ENCODE measurements at places on chromosomes 2 and 18. TPM values are rescaled to one million over a fixed set of nuclear protein-coding genes. Genes with fewer than 3 reads are reported as not detected.

GRCh38 chr2:143397884-143398614 lies 268.8 kb downstream of the ARHGAP15 start:
- no peak for DNase-seq

DNA sequence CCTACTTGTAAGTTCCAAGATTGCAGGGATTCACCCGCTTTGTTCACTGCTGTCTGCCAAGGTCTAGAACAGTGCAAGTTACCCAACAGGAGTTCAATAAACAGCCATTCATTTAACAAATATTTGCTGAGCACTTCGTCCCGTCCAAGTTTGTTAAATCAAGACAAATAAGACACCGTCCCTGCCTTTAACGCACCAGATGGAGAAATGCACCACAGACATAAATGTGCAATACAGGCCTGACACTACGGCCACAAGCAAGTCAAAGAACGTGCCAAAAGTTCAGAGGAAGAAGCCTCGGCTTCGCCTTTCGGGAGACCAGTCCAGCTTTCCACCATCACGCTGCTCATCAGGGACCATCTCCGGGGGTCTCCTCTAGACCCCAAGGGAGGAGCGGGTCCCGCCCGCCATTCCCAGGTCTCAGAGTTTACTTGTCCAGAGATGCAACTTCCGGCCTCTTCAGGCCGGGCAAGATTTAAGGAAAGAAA lies 429 bp downstream of the C2orf76 start:
- no peak for DNase-seq

DNA sequence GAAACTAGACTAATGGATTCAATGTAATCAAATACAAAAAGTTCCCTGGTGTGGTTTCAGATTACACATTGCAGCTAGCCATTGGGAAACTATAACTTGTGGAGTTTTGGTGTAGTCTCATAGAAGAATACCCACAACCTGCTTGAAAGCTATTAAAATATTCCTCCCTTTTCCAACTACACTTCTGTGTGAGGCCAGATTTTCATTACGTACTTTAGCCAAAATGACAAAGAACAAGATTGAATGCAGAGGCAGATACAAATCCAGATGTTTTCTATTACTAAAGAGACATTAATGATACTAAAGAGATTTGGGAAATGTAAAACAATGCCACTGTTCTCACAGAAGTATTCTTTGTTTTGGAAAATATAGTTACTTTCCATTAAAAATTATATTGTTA lies 128.7 kb upstream of the SLC35G4 start:
- DNase-seq, result no peak

The OR6B2 gene
- total RNA-seq, result not detected

DNA sequence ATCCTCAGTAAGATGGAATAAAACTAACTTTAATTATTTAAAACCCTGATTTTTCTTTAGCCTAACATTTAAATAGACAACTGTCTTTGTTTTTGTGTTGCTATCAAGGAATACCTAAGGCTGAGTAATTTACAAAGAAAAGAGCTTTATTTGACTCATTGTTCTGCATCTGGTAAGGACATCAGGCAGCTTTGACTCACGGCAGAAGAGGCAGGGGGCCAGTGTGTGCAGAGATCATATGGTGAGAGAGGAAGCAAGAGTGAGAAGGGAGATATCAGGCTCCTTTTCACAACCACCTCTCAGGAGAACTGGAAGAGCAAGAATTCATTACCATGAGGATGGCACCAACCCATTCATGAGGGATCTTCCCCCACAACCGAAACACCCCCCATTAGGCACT lies 64.6 kb upstream of the TFPI start:
- no peak for DNase-seq

The UBXN4 gene
- 134 TPM for total RNA-seq

- DNase-seq, result no peak
Measured at GRCh38 chr2:29193111-29193510, 77.9 kb downstream of the CLIP4 start.

DNA sequence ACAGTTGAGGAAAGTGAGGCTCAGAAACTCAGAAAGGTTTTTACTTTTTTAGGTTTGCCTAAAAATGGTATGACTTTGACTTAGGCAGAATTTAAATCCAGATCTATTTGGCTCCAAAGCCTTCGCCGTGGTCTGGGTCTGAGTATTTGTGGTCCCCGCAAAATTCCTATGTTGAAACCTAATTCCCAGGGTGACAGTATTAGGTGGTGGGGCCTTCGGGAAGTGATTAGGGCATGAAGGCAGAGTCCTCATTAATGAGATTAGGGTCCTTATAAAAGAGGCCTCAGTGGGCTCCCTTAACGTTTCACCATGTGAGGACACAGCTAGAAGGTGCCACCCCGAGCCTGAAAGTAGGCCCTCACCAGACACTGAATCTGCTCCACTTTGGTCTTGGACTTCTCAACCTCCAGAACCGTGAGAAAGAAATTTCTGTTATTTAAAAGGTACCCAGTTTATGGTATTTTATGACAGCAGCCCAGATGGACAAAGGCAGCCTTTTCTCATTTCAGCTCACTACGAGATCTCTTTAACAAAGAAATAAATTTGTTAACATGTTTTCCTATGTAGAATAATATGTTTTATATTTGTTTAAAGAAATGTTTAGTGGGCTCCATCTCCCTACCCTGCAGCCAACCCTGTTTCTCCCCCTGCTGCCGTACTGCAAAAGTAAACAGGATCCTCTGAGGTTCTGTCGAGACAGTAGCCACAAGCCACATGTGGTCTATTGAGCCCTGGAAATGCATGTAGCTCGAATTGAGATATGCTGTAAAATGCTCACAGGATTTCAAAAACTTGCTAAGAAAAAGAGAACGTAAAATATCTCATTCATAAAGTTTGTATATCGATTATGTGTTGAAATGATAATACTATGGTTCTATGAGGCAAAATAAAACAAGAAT lies 80.6 kb downstream of the MOGAT1 start:
- DNase-seq, result no peak

GRCh38 chr2:106044021-106044420 lies 150.1 kb downstream of the UXS1 start:
- DNase-seq, result no peak

DNA sequence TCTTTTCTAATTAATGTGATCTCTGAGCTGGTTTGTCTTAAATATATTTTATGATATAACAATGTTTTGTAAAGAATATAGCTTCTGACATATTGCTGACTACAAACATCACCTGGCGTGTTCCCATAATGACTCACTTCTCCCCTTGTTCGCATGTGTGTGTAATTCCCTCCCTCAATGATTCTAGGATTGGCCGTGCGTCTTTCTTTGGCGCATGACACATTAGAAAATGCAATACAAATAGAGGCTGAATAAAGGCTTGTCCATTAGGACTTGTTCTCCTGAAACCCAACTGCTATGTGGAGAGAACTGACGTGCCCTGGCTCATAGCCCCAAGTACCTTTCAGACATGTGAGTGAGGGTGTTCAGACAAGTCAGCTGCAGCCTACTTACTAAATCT lies 159.7 kb upstream of the CDH20 start:
- no peak for DNase-seq

- DNase-seq, result peak; percentile 39
Measured at GRCh38 chr2:177753682-177754491, 318.7 kb downstream of the PDE11A start.

The CCDC141 gene
- total RNA-seq, result 0.51 TPM

DNA sequence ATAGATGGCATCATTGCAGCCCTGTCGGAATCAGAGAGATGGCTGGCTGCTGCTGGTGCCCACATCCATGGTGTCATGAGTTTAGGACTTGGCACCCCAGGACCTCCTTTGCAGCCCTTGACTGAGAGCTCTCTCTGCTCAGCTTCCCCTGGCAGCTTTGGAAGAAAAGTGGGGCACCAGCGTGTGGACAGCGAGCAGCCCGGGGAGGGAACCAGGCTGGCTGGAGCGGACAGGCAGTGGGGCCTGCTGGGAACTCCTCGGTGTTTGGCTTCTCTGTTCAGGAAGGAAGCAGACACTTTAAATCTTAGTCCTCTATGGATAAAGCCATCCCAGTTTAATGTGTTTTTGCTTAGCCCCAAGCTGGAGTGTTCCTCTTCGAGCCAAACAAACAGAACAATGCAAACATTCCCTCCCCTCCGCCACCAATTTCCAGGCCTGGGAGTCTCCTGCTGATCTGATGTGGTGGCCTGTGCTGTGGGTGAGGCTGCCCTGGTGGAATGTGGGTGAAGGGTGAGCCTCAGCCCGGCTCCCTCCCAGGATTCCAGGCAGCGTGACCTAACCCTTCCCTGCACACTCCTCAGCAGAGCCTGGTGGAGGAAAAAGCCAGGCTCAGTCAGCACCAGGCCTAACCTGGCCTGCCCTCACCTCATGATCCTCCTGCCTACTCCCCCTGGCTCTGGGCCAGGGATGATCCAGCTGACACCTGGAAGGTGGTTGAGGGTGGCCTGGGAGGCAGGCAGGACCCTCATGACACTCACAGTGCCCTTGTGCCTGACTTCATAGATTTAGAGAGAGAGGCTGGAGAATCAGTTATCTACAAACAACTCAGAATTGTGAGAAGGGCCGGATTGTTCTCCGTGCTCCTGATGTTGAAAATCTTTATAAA lies 21.6 kb upstream of the ITGB6 start:
- DNase-seq, result no peak

The TLX2 gene
- 21.2 TPM for total RNA-seq

GRCh38 chr2:38492042-38492615 lies 110.6 kb downstream of the HNRNPLL start:
- DNase-seq, result no peak

DNA sequence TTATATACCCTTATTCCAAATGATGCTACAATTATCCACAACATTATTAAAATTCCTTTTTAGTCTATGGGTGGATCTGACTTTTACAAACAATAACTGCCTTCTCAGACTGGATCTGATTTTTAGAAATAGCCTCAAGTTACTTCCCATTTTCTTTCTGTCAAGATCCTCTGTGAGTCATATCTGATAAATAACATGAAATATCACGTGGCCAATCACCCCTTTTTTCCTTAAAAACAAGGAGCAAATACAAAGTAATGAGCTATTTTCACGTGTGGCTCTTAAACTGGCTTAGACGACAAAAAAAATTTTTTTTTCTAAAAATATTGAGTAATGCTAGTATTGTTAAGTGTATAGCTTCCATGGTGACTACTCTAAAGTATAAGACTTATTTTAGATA lies 6.7 kb downstream of the PELI1 start:
- no peak for DNase-seq

The KIF5C gene
- 673 TPM for total RNA-seq

DNA sequence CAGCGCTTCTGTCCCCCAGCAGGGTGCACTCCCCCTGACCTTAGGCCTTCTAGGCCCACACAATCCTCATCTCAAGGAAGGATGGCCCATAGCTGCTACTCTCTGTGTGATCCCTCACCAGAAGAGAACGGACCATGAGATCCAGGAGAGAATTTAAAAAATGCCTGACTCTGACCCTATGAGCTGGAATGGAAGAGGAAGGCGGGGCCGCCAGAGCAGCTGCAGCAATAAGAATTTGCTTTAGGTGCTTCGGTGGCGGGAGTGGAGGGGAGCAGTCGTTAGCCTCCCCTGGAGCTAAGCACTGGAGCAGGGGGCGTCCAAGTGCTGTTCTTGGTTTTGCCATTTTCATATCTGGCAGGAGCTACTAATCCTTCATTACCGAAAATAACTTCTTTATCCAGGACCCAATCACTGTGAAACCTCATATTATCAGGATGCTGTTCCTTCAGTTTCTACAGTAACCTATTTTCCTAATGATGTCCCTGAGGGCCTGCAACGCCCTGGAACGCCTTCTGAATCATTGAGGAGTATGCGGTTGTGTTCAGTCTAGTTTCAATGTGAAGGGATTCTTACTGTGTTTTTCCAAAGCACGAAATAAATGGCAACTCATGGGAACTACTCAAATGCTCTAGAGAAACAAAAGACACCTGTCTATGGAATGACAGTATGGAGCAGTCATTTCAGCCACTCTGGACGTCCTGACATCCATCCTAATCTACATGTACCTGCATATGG lies 105.1 kb upstream of the SIX2 start:
- no peak for DNase-seq

- DNase-seq, result no peak
Measured at GRCh38 chr2:241137276-241138190, 11.7 kb downstream of the PASK start.

The STAMBP gene
- 48.9 TPM for total RNA-seq

DNA sequence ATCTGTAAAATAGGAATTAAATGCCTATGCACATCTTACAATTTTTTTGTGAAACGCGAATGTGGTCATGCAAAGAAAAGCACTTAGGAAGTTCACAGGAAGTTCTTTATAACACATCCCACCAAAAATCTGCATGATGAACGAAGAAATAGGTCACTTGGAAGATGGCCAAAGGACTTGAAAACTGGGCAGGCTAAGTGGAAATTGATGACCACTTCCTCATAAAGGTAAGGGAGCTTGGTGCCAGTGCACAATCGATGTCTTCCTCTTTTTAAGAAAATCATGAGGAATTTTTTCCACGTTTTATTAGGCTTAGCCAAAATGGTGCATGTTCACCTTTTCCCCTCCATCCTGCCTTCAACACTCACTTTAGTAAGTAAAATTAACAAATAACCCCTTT lies 8.2 kb upstream of the NT5C1B start:
- no peak for DNase-seq

The TTN gene
- 0.34 TPM for total RNA-seq

DNA sequence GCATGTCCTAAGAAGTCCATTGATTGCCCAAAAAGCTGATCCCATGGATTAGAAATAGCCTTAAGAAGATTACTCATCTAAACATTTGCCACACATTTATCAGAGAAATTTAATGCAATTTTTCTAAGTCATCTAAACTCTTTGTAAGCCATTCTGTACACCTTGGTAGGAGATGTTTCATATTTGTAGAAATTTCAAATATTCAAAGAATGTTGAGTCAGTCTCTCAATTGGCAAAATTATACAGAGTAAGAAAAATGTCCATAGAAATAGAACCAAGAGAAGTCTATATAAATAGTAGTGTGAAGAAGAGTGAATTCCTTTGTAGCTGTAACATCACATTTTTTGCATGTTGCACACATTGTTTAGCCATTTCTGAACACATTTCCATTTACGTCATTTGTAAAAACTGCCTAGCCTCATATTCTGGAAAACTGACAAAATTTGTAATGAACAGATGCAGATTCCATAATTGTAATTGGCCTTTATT lies 128.6 kb downstream of the MSTN start:
- DNase-seq, result no peak

DNA sequence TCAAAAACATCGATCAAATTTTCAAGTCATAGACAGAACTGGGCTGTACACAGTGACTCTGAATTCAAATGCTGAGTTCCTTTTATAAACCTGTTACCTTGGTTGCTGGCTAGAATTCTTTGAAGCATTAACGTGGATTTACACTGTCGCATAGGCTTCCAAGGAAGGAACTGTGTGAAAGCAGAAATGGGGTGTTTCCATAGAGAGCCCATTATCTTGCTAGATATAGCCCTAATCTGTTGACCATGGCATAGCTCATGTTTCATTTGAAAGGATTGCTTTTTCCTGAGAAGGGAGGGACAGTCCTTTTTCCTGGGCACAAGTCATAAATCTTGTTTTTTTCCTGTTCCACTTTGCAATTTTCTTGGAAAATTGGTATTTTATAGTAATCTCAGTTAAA lies 73.8 kb upstream of the NEUROD1 start:
- DNase-seq, result no peak

GRCh38 chr2:200262047-200262446 lies 44.4 kb upstream of the SPATS2L start:
- no peak for DNase-seq

The ANKRD30BL gene
- 0.29 TPM for total RNA-seq

GRCh38 chr2:142824756-142825155 lies 52.7 kb upstream of the KYNU start:
- DNase-seq, result no peak

The NR4A2 gene
- 2.2 TPM for total RNA-seq

The FOXI3 gene
- total RNA-seq, result 0.34 TPM

The RPS27A gene
- 437 TPM for total RNA-seq

GRCh38 chr2:45685260-45685659 lies 33.8 kb downstream of the PRKCE start:
- no peak for DNase-seq

The SMCHD1 gene
- 34.4 TPM for total RNA-seq
